ENCODE measurements at places on chromosomes 4 and X.

DNA sequence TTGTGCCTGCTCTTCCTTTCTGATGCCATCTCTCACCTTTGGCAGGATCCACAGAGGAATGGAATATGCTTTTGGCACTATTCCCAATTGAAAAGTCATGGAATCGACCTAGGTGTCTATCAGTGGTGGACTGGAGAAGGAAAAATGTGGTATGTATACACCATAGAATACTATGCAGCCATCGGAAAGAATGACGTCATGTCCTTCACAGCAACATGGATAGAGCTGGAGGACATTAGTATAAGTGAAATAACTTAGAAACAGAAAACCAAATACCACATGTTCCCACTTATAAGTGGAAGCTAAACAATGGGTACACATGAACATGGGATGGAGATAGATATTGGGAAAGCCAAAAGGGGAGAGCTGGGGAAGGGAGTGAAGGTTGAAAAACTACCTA lies 58.3 kb upstream of the SMIM31 start:
- DNase-seq = no peak

DNA sequence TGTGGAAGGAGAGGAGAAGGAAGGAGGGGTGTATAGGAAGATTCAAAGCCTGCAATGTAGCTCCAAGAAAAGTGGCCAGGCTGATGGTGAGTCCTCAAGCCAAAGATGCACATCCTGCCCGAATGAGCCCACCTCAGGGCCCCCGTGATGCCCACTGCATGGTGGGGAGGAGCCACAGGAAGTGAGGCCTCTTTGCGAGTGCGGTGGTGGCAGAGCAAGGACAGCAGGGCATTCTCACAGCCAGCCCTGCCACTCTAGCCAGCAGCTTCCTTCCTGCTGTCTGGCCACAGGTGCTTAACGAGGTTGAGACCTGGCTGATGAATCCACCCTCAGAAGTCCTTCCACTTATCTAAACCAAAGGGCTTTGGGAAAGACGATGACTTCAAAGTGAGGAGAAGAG lies 55.8 kb downstream of the BCOR start:
- no peak for DNase-seq

- no peak for DNase-seq
Observed at GRCh38 chr4:124509151-124509550, 203.4 kb downstream of the ANKRD50 start.

GRCh38 chr4:84407554-84408407 lies 91.3 kb downstream of the NKX6-1 start:
- DNase-seq = no peak

GRCh38 chr4:78081541-78081940 lies 24.4 kb downstream of the FRAS1 start:
- no peak for DNase-seq

DNA sequence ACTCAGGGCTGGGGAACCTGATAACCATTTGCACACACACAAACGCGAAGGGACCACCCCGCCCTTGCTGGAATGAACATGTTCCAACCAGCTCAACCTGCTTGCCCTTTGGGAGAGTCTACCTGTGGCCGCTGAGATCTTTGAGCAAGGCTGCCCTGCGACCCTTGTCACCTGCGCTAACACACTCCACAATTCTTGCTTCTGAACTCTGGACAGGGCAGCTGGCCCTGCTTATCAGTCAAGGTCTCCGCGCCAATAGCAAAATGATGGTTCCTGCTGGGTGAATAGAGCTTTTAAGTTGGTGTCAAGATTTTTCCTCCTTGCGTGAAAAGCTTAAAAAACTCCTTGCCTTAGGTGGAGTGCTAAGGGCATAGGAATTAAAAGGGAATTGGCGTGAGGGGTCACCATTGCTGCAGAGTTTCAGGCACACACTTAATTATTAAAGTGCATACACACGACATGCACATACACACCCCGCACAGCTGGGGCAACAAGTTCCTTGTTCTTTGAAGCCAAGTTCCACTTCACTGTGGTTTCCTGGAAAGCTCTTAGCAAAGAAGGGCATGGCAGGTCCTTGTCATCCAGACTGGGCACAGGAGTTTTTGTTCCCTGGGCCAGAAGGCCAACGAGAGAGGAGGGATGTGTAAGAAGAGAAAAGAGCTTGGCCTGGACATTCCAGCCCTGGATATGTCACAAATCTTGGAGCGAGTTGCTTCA lies 207.7 kb downstream of the STIM2 start:
- DNase-seq = peak; percentile 56

GRCh38 chrX:24371391-24371972 lies 11.0 kb downstream of the SUPT20HL1 start:
- DNase-seq = peak; percentile 62

DNA sequence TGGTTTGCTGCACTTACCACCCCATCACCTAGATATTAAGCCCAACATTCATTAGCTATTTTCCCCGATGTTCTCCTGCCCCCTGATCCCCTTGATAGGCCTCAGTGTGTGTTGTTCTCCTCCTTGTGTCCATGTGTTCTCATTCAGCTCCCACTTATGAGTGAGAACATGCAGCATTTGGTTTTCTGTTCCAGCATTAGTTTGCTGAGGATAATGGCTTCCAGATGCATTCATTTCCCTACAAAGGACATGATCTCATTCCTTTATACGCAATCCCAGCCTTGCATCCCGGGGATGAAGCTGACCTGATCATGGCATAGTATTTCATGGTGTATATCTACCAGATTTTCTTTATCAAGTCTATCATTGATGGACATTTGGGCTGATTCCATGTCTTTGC lies 99.0 kb upstream of the DCAF12L2 start:
- DNase-seq = no peak

GRCh38 chr4:130044788-130045531 lies 949.0 kb downstream of the C4orf33 start:
- DNase-seq = no peak

DNA sequence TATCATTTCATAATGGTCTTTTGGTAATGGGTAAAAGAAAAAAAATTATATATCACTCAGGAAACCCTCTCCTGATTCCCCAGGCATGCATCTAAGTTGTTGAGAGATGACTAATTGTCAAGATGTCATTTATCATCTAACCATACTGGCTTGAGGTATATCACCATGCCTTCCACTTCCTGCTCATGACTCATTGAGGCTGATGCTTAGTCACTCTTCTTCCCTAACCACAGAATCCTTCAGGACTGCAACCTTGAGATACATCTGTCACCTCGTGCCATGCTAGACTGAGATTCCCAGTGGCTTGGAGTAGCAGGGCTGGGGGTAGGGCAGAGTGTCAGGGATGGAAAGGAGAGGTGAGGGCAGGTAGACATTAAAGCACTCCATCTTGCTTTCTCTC lies 782.5 kb upstream of the INTU start:
- DNase-seq = no peak

DNA sequence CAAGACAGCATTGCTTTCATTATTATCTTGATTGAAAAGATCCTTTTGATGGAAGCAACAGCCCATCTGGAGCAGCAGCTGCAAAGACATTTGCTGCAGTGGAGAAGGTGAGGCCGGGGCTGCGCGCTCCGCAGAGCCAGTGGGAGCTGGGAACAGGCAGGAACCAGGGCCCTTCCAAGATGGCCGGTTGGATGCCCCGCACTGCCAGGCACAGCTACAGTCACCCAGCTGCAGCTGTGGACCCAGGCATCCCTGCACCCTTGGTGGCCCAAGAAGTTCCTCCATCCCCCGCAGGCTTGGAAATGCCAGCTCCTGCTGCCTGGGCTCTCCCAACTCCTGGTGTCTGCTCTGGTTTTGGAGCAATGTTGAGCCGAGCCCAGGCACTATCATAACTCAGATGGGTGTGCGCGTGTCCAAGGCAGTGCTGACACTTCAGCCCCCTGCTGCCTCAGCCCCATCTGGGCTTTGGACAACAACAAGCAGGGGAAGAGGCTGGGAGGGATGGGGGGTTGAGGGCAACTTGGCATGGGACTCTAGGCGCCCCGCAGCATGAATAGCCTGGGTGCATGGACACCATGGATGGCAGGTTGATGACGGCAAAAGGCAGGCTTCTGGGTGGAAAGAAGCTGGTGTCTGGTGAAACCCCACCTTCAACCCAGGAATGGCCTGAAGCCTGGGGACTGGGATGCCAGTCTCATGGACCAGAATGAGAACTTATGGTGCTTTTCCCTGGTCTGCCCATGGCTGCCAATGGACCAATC lies 371.8 kb downstream of the FSTL5 start:
- DNase-seq = no peak

DNA sequence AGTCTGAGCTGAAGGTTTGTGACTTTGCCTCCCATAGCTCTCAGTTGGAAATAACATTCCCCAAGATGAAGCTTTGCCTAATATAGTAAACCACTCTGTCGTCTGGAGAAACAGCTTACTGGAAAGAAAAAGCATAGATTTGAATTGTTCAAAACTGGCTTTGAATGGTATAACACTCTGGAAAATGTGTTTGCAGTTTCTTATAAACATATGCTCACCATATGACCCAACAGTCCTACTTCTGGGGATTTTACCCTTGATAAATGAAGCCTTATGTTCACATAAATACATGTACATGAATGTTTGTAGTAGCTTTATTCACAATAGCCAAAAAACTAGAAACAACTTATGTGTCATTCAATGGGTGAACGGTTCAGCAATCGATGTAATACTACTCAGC lies 10.2 kb downstream of the VEGFD start:
- DNase-seq = no peak

DNA sequence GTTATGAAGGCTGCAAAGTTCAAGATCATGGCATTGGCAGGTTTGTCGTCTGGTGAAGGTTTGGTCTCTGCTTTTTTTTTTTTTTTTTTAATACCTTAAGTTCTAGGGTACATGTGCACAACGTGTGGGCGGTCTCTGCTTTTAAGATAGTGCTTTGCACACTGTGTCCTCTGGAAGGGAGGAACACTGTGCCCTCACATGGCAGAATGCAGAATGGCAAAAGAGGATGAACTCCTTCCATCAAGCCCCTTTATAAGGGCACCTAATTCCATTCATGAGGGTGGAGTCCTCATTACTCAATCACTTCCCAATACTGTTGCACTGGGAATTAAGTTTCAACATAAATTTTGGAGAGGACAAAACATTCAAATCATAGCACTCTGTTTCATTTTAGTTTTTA lies 101.4 kb downstream of the GLRA2 start:
- DNase-seq = no peak

- DNase-seq = no peak
Observed at GRCh38 chr4:175873707-175874106, 61.6 kb upstream of the GPM6A start.

- no peak for DNase-seq
Observed at GRCh38 chr4:77025643-77026321, 50.0 kb downstream of the CCNI start.

GRCh38 chrX:25013632-25014365 lies 2.0 kb downstream of the ARX start:
- no peak for DNase-seq

GRCh38 chr4:24764345-24764744 lies 31.0 kb upstream of the SOD3 start:
- no peak for DNase-seq

GRCh38 chr4:108240366-108240765 lies 71.6 kb upstream of the LEF1 start:
- DNase-seq = peak; percentile 35

GRCh38 chr4:99648321-99648720 lies 9.3 kb downstream of the C4orf54 start:
- no peak for DNase-seq

DNA sequence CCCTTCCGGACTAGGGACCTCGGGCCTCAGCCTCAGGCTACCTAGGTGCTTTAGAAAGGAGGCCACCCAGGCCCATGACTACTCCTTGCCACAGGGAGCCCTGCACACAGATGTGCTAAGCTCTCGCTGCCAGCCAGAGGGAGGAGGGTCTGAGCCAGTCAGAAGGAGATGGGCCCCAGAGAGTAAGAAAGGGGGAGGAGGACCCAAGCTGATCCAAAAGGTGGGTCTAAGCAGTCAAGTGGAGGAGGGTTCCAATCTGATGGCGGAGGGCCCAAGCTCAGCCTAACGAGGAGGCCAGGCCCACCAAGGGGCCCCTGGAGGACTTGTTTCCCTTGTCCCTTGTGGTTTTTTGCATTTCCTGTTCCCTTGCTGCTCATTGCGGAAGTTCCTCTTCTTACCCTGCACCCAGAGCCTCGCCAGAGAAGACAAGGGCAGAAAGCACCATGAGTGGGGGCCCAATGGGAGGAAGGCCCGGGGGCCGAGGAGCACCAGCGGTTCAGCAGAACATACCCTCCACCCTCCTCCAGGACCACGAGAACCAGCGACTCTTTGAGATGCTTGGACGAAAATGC lies at the start of gene WAS:
TSS of gene WAS (plus strand) at position 389 of the 572 bp plus-strand sequence. CDS start at position 444, 55 bp downstream.
- DNase-seq = peak; percentile 82

GRCh38 chr4:181599134-181599533 lies 644.1 kb upstream of the TENM3 start:
- DNase-seq = no peak

- no peak for DNase-seq
Observed at GRCh38 chr4:118997601-118998000, 108.9 kb downstream of the SYNPO2 start.

- DNase-seq = peak; percentile 66
Observed at GRCh38 chr4:10006601-10007435, 14.5 kb downstream of the SLC2A9 start.

DNA sequence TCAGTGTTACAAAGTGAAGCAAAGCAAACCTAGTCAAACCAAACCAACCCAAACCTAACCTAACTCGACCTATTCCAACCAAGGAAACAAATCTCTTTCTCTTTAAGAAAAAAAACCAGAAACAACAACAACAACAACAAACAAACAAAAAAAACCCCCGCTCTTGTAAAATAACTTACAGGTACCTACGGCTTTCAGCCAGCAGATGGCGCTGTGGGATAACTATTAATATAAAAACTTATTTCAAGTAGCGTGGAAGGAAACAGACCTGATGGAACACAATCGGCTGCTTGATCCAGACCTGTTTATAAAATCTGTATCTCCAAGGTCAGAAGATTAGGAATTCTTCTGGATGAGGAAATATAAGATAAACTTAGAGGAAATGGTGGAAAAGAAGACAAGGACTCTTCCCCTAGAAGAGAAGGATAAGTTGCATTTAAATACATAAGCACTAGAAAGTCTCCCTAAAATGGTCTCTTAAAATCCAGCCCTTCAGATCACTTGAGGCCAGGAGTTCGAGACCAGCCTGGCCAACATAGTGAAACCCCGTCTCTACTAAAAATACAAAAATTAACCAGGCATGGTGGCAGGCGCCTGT lies 34.4 kb upstream of the CDKL5 start:
- DNase-seq = peak; percentile 77

GRCh38 chrX:72094894-72095293 lies 36.8 kb downstream of the RTL5 start:
- DNase-seq = peak; percentile 24
